Activated T-helper 1 cell treated with Interleukin-2 at 50 U/mL for 16 hours (primary cell): ENCODE measurements at places on chromosomes 1 and 21.

DNA sequence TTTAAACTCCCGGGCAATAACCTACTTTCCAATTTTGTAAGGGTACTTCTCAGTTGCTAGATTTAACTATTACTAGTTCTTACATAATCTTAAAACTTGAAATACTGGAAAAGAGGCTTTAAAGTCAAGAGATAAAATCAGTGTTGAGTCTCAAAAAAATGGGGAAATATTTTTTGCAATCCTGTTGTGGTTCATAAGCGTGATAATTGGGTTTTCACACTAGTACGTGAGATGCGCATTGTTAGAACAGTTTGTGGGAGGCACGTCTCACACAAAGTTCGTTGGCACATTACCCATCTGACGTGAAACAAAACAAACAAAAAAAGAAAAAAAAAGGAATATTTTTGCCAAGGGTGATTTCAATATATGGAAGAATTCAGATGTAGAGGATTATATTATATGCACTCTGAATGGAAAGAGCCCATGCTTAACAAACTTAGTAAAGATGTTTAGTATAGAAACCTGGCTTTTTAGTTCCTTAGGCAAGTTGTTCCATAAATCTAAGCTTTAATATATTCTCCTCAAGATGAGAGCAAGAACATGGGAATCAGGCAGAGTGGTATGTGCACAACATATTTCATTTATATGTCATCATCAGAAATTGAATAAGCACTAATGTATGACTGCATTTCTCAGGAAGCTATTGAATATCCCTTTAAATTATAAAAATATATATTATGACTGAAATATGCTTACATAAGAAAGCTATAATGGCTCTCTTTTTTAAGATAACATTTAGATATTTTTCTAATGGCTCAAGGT, 73.9 kb upstream of the TNFSF4 start:
- no peak for DNase-seq

GRCh38 chr1:29990304-29990703, 733.1 kb downstream of the MATN1 start:
- DNase-seq = no peak

DNA sequence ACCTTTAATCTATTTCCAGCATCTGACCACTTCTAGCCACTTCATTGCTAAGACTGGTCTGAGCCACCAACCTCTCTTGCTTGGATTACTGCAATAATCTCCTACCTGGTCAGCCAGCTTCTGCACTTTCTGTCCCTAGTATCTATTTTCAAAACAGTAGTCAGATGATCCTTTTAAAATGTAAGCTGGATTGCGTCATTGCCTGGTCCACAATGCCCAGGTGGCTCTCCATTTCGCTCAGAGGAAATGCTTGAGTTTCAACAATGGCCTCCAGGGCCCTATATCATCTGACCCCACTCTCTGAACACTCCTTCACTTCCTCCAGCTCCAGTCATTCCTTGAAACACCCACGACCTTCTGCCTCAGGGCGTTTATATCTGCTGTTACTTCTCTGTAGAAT, 2.3 kb downstream of the FYB2 start:
- no peak for DNase-seq

DNA sequence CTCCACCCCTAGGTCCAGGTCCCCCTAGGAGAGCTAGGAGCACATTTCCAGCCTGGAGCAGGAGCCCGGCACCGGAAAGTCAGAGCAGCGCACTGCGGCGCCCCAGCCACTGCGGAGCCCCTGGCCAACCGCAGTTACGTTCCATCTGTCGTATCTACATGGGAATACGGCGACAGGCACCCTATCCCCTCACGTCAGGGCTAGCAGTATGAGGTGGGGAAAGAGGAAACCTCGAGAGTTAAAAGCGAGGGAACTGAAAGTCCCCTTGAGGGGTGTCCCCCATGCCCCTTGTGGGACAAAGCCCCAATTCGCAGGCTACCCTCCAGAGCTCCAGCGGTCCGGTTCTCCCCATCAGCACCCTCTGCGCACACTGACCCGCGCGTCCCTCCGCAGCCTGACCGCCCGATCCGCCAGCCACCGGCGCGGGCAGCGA, 995 bp downstream of the COLGALT2 start:
- no peak for DNase-seq

- no peak for DNase-seq
Measured at GRCh38 chr1:240663169-240663879, 51.4 kb upstream of the GREM2 start.

- no peak for DNase-seq
Measured at GRCh38 chr1:158666037-158666436, 20.5 kb downstream of the SPTA1 start.

GRCh38 chr1:199173356-199173755, 534.5 kb downstream of the PTPRC start:
- DNase-seq = no peak

- DNase-seq = no peak
Measured at GRCh38 chr21:32325706-32326105, 27.1 kb downstream of the MRAP start.

DNA sequence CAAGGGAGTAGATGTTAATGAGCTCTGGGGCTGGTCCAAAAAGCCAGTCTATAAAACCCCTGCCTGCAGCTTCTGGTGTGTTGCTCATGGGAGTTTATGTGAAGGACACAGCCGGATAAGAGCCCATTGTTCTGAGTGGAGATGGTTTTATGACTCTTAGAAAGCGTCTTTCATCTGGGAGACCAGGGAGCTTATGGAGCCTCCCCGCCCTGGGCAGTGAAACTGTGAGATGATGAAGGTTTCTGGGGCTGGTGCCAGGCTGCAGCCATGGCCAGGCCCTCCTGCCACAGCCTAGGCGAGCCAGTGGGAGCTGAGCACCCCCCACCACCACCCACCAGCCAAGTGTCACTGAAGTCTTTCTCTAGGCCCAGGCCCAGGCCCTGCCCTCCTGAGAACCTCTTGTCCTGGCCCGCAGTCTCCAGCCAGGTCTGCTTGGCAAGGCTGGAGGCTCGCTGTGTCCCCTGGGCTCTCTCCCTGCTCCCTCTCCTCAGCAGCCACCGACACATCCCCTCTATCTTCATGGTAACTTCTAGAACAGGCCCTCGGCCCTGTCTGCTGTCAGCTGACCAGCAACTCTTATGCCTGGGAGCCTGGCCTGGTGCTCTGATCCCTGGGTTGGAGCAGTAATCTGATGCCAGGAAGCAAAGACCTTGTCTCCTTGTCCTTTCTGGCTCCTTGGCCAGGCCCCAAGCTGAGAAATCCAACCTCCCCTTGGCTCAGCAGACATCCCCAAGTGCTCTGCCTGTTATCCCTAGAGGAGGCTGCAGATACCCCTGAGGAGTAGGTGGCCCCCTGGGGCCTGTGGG, 7.6 kb upstream of the ARHGEF10L start:
- no peak for DNase-seq

- no peak for DNase-seq
Measured at GRCh38 chr1:228387321-228387720, 19.3 kb downstream of the TRIM11 start.

DNA sequence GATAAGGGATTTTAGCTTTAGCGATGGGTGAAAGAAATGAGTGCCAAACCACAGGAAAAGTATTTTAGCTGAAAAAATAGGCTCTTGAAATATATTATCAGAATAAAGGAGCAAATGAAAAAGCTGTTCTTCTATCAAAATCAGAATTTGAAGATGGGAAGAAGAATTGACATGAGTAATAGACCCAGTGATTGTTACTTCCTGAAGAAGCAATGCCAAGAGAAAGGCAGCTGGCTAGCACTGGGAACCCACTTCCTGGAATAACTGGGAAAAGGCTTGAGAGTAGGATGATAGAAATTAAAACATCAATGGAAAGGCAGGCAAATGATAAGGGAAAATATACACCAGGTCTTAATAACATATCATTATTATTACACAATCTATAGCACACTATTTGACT, 29.9 kb upstream of the LYPLAL1 start:
- no peak for DNase-seq

GRCh38 chr1:161073474-161074121, 3.9 kb upstream of the ARHGAP30 start:
- DNase-seq = no peak

DNA sequence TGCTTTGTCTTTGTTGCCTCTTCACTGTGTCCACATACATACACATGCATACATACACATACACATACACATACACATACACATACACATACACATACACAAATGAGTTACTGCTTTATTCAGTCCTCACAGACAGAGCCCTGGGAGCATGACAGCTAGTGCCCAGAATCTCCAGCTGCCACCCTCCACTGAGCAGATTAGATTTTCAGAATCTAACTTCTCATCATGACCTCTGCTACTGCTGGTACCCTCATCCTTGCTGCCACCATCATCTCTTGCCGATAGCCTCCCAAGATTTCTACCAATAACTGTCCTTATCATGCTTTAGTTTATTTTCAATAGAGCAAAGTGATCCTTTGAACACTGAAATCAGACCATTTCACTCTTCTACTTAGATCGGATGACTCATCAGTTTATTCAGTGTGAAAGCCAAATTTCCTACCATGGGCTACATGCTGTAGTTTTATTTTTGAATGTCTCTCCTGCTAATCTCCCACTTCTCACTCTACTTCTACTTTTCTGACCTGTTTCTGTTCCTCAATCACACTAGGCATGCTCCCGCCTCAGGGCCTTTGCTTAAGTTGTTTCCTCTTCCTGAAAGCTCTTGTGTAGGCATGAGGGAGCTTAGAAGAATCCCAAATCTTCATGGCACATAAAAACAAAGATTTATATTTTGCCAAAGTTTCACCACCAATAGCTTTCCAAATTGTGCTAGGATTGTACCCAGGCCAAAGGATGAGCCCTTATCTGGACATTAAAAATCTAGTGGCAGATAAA, 43.0 kb downstream of the ATP6V1G3 start:
- DNase-seq = no peak

DNA sequence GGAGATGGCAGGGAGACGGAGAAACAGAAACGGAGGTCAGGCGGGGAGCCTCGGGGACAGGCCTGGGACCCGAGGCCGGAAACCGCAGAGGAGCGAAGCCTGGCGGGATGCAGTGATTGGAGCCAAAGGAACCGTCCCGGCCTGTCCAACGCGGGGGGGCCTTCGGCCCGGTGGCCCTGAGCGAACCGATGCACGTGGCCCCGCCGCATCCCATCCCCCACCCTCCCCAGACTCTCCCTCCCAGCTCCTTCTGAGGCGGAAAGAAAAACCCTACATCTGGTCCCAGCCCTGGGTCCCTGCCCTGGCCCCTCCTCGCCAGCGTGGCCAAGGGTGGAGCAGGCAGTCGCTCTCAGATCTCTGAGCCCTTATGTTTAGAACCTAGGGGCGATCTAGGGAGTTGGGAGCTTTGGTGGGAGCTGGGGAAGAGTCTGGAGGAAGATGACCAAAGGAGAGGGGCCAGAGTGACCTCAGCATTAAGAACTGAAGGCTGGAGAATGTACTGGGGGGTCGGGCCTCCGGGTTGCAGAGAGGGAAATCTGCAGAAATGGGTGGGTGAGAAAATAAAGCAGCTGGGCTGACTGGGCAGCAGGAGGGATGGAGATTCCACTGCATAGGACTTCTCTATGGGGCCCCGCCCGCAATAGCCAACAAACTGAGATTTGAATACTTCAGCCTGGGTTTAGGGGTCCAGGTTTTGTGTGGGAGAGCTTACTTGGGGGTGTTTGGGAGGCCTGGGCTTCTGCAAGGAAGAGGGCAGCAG, 1.5 kb upstream of the CRABP2 start:
- no peak for DNase-seq

DNA sequence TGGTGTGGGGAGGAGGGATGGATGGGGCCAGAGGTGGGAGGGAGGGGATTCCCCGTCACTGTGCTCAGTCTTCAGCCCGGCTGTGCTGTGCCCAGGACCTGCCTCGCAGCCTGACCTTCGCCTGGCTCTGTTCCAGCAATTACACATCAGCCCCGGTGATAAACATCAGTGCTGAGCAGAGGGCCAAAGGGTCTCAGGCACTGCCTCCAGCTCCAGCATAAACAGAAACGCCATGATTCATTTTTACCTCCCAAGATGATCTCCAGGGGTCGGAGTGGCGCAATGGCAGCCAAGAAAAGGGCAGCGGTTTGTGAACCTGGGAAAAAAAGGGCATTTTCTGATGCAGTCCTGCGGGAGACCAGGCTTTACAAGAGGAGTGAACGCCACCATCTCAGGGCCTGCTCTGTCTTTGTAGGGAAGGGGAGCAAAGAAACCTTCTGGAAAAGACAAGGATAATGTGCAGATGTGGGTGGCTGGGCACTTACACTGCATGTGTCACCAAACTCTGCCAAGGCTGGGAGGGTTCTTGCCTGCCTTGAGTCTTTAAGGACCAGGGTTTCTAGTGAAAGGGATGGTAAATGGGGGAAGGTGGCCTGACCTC, 28.1 kb downstream of the SHISA4 start:
- no peak for DNase-seq
